T-helper 1 cell (primary cell): ENCODE measurements at places on chromosomes 4 and X.

DNA sequence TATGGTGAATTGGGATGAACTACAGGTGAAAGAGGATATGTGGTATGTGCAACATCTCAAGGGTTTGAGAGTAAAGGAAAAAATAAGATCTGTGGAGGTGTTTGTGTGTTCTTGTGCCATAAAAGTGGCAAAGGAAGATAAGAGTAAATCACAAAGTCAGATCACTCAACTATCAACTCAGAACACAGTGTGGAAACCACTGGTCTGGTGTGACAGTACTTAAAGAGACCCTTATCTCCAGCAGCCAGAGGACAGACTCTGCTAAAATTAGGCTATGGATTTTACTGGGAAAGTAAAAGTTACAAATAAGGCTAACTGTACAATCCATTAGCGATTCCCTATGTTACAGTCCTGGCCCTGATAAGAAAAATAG, 54.0 kb upstream of the PRDM8 start:
- no peak for DNase-seq

GRCh38 chrX:41468647-41469323, 21.6 kb downstream of the NYX start:
- DNase-seq: no peak

- DNase-seq: no peak
Observed at GRCh38 chrX:130171446-130172126, at the start of gene RAB33A. Gene RAB33A, plus strand, starts transcription at chrX:130171962. Its CDS starts 101 bp downstream, at chrX:130172063.

DNA sequence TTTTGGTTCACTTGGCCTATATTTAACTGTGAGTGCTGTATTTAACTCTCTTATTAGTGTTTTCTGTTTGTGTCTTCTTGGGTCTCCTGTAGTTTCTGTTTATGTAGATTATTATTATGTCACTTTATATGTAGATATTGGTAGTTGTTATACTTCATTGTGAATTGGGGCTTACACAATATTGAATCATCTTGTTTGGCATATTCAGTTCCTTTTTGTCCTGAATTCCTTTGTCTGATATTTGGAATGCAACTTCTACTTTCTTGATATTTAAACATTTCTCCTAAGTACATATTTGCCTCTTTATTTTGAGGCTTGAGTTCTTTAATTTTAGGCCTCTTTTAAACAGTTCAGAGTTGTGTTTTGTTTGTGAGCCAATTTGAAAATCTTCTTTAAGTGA, 544.8 kb upstream of the ADGRL3 start:
- no peak for DNase-seq

DNA sequence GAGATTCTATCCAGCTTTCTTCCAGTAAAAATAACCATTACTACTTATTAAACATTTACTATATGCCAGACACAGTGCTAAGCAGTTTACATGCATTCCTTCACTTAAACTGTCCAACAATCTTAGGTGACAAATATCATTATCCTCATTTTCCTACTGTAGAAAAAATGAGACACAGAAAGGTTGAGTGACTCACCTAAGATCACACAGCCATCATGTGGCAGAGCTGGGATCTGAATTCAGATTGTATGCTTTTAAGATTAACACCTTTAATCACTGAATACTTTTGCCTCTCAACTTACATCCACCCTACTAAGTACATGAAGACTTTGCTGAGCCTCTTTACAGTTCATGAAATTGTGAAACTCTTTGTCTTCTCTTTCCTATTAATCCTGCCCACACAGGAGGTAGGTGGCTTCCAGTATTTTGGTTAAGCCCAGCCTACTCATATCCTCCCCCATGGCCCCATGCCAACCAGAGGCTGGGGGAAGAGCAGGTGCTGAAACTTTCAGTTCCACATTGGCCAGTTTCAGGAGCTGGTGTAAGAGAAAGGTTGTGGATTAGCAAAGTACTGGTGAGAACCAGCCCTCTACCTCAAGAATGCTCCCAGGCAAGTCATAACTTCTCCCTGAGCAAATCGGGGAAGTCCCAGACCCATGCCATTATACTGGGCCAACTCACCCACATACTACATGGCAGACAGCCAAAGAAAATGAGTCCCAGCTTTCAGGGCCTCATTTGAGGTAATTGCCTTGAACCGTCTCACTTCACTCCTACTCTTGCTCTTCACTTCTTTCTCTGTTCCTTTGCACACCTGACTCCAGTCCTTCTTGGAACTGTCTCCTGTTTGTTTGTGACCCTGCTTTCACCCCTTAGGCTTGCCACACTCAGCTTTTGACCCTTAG, 211.1 kb downstream of the GUCY2F start:
- no peak for DNase-seq

DNA sequence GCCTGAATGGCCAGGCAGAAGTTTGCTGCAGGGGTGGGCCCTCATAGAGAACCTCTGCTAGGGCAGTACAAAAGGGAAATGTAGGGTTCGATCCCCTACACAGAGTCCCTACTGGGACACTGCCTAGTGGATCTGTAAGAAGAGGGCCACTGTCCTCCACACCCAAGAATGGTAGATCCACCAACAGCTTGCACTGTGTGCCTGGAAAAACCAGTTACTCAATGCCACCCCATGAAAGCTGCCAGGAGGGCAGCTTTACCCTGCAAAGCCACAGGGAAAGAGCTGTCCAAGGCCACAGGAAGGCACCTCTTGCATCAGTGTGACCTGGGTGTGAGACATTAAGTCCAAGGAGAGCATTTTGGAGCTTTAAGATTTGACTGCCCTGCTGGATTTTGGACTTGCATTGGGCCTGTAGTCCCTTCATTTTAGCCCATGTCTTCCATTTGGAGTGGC, 781.6 kb downstream of the TRAM1L1 start:
- DNase-seq: no peak

- no peak for DNase-seq
Observed at GRCh38 chrX:126718440-126718839, 101.1 kb upstream of the PRR32 start.

GRCh38 chrX:132685276-132685675, 196.4 kb upstream of the MBNL3 start:
- no peak for DNase-seq

- no peak for DNase-seq
Observed at GRCh38 chr4:177107288-177107921, 202.3 kb upstream of the NEIL3 start.

DNA sequence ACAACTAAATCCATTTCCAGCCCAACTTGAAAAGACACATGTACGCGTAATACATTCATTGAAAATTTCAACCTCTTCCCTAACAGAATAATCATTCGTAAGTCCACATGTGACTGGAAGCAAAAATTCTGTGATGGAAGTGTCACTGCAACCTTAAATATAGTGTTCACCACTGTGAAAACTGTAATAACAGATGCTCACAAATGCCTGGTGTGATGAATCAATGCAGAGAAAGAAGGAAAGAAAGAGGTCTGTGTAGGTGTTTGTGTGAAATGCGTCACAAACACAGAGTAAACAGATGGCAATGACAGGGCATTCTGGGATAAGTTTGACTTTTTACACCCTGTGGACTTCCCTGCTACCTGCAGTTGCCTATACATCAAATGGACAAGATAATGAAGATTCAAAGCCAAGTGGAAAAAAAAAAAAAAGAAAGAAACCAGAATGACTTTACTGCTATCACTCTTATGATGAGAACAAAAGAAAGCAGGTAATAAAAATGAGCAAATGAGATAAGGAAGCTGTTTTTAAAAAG, 123.3 kb downstream of the EPHA5 start:
- no peak for DNase-seq

- DNase-seq: no peak
Observed at GRCh38 chr4:103443324-103443723, 245.2 kb upstream of the CENPE start.

DNA sequence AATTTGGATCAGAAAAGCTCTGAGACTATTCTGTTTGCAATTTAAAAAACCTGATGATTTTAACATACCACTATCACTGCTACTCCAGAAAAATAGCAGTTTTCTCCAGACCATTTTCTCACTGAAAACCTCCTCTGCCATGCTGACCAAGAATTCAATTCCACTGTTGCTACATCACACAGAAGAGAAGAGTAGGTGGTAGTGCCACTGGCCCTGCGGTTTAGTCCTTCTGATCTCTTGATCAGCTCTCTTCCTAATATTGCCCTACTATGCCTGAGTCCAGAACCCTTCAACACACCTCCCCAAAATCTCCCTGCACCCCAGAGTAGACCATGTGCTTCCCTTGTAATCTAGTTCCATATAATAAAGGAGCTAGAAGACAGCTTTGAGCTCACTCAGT, 55.8 kb upstream of the HS3ST1 start:
- no peak for DNase-seq

GRCh38 chr4:16297003-16297402, 70.7 kb upstream of the TAPT1 start:
- DNase-seq: no peak

DNA sequence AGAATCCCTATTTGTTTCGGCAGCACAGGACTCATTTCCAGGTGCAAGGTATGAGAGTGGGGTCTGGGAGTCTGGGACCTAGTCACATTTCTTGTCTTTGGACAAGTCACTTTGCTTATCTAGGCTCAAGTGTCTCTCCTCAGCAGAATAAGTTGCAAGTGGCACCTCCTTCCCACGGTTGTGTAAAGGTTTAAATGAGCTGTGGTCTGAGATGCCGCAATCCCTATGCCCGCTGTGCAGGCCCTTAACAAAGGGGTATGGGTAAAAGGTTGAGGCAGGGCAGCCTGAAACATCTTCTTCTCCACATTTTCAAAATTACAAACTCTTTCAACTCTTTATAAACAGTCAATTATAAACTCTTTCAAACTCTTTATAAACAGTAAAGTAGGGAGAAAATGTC, 93.7 kb downstream of the RTL5 start:
- no peak for DNase-seq

DNA sequence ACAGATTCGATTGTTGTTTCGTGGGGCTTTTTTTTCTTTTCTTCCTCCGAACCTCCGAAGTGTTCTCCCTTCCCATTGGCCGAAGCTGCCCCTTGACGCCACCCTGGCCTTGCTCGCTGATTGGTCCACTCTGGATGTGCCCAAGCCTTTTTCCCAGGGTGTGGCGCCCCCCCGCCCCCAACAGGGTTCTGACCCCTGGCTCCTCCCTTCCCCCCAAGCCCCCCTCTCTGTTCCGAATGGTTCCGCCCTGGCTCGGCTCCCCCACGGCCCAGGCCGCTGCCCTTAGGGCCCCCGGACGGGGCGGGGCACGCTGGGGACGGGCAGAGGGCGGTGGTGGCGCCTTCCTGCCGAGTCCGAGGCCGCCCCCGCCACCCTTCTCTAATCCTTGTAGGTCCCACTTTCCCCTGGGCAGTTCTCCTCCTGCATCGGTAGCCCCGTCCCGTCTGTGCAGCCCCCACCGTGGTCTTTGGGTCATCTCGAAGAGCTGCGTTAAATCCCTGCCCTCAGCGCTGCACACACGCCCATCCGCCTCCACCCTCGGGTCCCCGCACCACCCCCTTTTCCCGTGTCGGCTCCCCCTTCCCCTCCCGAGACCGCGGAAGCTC, 25.5 kb downstream of the UTP14A start:
- peak; percentile 43 for DNase-seq

- no peak for DNase-seq
Observed at GRCh38 chr4:55675196-55675793, 39.2 kb upstream of the NMU start.

- no peak for DNase-seq
Observed at GRCh38 chr4:163534056-163534455, 39.6 kb downstream of the TMA16 start.

DNA sequence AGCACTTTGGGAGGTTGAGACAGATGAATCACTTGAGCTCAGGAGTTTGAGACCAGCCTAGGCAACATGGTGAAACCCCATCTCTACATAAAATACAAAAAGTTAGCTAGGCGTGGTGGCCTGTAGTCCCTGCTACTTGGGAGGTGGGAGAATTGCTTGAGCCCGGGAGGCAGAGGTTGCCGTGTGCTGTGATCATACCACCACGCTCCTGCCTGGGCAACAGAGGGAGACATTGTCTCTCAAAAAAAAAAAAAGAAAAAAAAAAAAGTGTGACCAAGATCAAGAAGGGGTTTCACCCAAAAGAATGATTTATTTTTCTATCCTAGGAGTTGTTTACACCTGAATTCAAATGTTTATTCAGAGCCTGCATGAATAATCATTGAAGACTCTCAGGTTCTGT, 572.4 kb upstream of the GALNT7 start:
- no peak for DNase-seq

GRCh38 chrX:64642482-64642881, 247.2 kb upstream of the MTMR8 start:
- no peak for DNase-seq
